Left renal pelvis (tissue), 4 donors: ENCODE measurements at places on chromosomes 3 and 15.

DNA sequence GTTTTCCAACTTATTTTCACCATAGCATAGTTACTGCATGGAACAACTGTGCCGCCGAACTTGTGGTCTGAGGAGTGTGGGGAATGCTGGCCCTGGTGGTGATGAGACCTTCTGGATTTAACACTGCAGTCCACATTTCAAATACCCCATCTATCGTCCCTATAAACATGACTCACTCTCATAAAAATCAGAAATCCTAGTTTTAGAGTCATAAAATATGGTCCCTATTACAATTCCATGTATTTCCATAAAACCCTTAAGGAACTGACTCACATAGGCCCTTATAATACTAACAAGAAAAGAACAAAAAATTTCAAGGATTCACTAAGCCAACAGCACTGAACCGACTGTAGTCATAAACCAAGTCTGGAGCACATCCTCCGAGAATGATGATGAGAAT is 147.2 kb downstream of the FOXP1 start:
- no peak for DNase-seq

DNA sequence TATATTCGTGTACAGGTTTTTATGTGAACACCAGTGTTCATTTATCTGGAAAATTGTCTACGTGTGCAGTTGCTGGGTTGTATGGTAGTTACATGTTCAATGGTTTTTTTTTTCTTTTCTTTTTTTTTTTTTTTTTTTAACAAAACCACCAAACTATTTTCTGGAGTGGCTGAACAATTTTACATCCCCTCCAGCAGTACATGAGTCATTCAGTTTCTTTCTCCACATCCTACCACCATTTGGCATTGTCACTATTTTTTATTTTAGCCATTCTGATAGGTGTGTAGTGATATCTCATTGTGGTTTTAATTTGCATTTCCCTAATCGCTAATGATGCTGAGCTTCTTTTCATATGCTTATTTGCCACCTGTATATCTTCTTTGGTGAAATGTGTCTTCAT is 256.3 kb upstream of the EOMES start:
- DNase-seq = no peak

DNA sequence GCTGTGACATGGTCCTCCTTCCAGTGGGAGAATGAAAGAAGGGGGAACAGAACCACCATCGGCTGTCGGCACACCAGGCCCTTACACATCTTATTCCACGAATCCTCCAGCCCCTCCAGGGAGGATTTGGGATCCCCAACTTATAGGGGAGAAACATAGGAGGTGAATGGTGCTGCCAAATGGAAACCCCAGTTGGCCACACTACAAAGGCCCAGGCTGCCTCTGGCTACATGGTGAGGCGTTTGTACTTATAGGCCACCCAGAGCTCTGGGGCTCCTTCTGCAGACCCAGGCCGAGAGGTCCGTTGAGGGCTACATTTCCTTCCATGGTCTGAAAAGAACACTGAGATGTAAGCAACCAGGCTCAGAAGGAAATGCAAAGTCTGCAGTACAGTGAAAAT is 12.0 kb downstream of the AMOTL2 start:
- no peak for DNase-seq

GRCh38 chr15:89680282-89680873 is 1.2 kb upstream of the PLIN1 start:
- DNase-seq = no peak

DNA sequence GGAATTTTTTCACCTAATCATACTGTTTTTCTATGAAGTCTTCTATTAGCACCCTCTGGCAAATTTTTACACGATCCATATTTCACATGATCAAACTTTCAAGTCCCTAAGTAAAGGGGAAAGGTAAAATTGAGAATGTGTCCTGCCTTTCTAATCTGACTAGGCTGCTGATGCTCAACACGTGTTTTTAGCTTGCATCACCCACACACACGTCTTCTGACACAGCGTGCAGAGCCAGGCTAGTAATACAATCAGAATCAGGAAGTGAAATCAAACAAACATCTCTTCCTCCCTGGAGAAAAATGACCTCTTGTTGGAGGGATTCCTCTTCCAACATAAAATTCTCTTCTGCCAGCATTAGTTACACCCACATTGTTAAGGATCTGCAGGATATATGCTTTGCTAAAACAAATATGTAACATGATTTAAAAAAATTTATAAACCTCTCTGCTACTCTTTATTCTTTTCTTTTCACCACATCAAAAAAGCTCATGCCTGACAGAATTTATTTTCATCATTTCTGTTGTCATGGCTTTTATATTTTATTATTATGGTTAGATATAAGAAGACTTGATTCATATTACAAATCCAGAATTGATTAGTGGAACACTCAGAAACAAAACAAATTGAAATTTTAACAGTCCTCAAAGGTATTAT is 122.4 kb downstream of the RAP2B start:
- no peak for DNase-seq

GRCh38 chr3:149442851-149443544 is 31.5 kb upstream of the TM4SF4 start:
- DNase-seq = no peak

GRCh38 chr3:48039487-48040190 is 23.4 kb upstream of the MAP4 start:
- DNase-seq = no peak

- no peak for DNase-seq
Measured at GRCh38 chr3:30665539-30665938, 59.1 kb downstream of the TGFBR2 start.

GRCh38 chr3:15099364-15100098 is 583 bp upstream of the RBSN start:
- DNase-seq = no peak

DNA sequence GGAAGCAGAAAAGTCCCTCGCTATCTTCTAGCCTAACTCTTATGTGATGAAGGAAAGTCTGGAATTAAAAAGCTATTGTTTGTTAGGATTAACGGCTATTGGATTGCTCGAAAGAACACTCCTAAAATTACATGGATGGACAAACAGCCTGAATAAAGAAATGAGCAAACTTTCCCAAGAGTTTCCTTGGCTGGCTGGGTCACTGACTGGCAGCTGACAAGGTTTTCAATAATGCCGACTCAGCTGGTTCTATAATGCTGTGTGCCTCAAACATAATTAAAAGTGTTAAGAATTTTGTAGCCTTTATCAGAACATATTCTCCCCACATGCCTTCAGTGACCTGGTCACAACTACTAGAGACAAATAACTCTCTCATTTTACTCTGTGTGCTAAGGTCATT is 142.9 kb upstream of the ADAMTS9 start:
- no peak for DNase-seq

GRCh38 chr3:170490828-170491560 is 72.3 kb downstream of the CLDN11 start:
- no peak for DNase-seq

GRCh38 chr3:13879946-13880810 is at the start of gene WNT7A:
Gene WNT7A, minus strand, starts transcription at chr3:13880071. Its CDS starts 255 bp downstream, at chr3:13879816.
- no peak for DNase-seq

DNA sequence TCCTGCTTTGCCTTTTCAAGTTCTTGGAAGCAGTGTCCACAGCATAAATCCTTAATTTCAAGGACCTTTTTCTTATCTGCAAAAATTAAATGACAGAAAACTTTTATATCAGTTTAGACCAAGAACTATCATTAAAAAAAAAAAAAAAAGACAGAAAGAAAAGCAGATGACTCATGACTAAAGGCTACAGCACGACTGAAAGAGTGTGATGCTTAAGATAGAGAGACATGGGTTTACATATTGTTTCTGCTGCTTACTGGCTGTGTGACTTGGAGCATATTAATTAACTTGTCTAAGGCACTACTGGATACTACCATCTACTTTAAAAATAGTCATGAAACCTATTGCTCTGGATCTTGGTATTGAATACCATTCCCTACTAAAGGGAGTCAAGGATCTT is 62.3 kb downstream of the CEP152 start:
- DNase-seq = no peak

- no peak for DNase-seq
Measured at GRCh38 chr3:129557548-129557894, 14.5 kb downstream of the H1-8 start.

DNA sequence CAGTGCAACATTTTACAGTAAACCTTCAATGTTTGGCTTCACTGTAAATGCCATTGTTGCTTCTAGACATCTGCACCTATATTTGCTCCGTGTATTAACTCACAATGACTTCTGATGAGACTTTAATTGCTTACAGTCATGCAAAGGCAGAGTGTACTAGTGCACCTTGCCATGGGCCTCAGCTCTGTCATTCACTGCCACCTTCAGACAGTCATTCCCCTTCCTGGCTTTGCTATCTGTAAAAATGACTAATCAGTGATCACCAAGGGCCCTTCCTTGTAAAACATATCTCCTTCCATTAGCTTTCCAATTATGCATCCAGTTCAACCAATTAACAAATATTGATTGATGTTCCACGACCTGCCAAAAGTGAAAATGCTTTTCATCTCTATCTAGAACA is 120.3 kb downstream of the ARRDC4 start:
- DNase-seq = no peak

DNA sequence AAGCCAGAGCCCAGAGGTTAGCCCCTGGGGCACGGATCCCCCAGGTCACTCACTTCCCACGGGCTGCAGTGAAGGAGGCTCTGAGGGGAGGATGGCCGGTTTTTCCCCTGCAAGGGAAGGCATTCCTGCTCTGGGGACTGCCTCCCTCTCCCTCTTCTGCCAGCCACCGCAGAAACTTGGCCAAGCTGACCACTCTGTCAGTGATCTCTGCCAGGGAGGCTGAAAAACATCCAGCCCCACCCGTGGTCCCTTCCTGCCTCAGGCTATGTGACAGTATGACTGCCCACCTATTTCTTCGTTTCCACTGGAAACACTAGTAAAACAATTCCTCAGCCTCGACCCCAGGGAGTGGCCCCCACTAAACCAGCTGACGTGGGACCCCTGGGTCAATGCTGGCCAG is 14.6 kb upstream of the FANCD2 start:
- DNase-seq = no peak

DNA sequence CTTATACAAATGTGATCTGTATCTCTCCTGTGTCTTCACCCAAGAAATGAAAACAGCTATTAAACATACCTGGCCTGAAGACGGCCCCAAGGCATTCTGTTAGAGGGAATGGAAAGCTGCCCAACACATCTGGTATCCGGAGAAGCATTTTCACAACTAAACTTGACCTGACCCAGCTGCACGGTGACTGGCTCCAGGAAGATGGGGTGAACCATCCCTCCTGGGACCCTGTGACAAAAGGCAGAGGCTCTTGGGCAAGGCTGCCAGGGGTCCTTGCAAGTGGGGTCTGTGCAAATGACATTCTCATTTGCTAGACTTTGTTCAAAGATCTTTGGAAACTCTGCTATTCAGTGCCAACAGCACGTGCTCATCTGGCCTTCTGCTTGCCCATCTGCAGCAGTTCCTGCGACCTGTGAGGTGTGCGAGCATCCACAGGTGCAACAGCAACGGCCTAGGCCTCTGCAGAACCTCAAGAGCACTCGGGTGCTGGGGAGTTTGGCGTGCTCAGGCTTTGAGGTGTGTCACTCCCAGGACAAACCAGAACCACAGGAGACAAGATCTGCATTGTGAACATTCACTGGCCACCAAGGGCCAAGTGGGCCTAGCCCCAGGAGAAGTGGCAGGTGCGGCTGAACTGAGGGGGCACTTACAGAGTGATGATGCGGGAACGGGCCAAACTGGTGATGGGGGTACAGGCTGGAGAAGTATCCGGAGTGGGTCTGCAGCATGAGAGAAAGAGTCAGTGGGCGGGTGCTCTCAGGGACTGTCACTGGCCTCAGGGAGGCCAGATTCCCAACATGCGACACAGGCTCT is 71.8 kb downstream of the SENP2 start:
- DNase-seq = no peak

DNA sequence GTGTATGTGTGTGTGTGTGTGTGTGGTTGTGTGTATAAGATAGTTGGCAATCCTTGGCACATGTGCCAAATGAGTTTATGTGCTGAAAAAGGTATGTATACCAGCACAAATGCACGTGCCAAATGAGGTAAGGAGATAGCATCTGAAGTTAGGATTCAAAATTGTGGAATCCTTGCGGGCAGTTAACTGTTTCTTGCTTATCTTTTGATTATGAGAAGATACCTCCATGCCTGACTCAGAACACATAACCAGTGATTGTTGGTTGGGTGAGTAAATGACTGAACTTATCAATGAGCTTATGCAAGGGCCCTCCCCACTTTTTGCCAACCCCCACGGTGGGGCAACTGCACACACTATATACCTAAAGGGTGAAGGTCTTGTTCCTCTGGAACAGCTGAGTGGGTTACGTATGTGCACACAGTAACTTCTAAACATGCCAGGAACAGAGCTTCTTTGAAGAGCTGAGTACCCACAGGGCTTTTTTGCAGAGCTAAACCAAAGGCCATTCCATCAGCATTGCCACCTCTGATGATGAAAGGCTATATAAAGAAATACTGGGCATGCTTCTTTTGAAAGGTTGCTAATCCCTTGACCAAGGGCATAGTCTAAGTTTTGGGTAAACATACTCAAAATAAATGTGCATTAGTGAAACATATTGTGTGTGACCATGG is 60.1 kb downstream of the MEIS2 start:
- DNase-seq = no peak

DNA sequence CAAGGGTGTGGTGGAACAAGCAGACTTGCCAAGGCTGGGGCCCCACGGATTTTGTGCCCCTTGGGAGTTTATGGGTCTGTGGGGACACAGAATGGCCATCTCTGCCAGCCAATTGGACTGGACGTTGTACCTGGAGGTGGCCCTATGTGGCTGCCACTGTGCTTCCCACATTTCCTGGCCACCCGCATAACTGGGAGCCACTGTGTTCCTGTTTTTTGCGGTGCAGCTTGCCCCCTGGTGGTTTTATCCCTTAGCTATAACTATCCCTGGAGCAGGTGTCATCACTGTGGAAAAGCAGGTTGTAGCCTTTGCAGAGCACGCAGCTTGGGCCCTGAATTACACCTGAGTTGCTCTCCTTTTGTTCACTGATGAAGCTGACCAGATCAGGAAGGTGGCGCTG is 306.3 kb downstream of the ZPLD1 start:
- no peak for DNase-seq

DNA sequence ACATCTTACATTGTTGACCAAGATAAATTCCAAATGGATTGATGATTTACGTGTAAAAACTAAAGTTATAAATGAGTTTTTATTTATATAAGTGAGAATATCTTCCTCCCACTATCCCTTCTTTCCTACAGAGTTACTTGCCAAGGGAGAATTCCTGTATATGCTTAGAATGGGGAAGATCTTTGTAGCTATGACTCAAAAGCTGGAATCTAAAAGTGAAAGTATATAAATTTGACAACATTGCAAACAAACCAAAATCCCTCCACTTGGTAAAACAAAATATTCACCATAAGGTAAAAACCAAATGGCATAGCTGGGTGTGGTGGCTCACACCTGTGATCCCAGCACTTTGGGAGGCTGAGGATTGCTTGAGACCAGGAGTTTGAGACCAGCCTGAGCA is 52.7 kb upstream of the GCNT3 start:
- no peak for DNase-seq
